Inflammatory macrophage treated with lipopolysaccharide for 4 hours (primary cell): ENCODE measurements at places on chromosomes 4 and X.
A peak's percentile ranks its signal among the peaks of the same experiment; 100 is the strongest.

- DNase-seq = no peak
Measured at GRCh38 chr4:182174979-182175378, 68.2 kb upstream of the TENM3 start.

- peak; percentile 43 for DNase-seq
Measured at GRCh38 chr4:124682384-124682783, 30.1 kb downstream of the ANKRD50 start.

DNA sequence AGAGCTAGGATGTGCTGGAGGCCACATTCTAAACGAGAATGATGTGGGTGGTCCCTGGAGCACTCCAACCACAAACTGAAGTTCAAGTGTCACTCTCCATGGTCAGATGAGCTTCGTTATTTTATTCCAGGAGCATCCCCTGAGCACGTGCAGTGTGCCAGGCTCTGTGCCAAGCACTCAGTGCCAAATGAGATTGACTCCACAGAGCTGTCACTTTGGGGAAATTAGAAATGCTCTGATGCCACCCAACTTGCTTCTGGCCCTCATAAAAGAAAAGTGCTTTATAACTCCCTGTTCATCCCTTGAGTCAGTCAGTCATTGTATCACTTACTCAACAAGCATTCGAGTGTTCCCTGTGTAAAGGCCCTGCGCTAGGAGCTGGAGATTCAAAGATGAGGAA lies 91.2 kb downstream of the RTL5 start:
- no peak for DNase-seq

DNA sequence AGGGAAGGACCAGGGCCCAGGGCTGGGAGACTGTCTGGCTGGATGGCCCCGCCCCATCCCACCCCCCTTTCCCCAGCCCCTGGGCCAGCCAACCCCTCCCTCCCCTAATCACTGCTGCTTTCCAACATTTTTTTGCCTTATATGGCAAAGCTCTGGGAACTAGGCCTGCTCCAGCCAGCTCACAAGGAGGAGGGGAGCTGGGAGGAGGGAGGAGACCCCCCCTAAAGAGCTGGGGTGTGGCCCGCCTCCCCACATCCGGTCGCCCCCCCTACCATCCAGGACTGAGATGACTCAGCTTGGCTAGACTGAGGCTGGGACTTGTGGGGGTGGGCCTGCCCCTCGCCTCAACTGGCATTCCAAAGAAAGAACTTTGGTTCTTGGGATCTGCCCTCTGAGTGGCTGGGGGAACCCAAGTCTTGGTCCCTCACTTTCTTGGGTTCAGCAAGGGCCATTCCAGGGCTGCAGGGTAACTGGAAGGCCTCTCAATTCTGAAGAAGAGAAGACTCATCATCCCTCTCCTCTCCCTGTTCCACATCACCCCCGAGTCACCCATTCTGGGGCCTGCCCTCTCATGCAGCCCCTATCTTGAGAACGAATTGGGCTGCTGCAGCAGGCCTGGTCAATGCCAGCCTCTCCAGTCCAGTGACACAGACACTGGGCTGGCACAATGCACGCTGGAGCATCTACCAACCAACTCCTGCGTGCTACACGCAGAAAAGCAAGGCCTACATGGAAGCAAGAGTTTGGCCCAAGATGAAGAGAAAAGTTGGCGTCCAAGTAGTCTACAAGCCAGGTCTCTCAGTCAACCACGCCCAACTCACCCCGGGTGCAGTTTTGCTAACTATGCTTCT lies 4.8 kb downstream of the FLNA start:
- peak; percentile 81 for DNase-seq

DNA sequence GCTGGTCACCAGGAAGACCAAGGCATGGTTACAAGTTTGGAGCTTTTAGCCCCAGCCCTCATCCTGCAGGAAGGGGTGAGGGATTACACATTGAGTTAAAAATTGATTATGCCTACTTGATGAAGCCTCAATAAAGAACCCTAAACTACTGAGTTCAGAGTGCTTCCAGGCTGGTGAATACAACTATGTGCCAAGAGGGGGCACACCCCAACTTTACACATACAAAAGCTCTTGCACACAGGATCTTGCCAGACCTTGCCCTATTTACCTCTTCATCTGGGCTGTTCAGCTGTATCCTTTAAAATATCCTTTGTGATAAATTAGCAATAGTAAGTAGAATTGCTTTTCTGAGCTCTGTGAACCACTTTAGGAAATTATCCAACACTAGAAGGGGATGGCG lies 489.3 kb downstream of the INPP4B start:
- no peak for DNase-seq

DNA sequence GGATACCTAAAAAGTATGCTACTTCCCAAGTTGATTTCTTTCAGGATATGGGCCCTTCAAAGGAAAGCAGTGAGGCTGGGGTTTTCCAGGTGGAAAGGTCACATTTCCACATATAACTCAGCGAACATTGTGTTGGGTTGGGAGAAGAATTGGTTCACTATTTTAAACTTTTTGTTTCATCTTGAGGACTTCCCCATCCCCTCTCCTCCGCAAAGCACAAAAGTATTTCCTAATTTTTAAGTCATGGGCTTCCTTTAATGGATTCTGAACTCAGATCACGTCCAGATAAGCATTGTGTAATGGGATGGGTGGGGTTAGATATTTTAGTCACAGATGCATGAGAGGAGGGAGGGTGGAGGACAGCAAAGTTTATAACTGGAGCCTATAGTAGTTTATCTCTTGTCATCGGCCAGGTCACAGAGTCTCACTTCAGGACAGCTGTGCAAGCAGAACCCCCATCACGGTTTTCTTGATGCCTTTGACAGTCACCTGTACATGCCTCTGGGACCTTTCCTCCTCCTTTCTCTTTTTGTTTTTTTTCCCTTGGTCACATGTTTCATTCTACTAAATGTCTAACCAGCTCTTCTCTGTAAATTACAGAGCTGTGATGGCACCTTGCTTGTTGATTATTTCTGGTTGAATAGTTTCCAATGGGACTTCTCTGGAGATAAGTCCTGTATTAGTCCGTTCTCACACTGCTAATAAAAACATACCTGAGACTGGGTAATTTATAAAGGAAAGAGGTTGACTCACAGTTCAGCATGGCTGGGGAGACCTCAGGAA lies 115.4 kb downstream of the PTTG2 start:
- peak; percentile 99 for DNase-seq

DNA sequence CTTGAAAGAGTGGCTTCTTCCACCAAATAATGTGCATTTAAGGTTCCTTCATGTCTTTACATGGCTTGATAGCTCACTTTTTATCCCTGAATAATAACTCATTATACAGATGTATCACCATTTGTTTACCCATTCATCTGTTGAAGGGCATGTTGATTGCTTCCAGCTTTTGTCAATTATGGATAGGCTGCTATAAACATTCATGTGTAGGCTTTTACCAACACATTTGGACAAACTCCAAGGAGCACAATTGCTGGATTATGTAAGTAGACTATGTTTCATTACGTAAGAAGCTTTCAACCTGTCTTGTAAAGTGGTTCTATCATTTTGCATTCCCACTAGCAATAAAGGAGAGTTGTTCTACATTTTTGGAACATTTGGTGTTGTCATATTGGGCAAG lies 2637.0 kb downstream of the PCDH7 start:
- no peak for DNase-seq

- DNase-seq = no peak
Measured at GRCh38 chr4:88144048-88144447, 14.4 kb downstream of the ABCG2 start.

- no peak for DNase-seq
Measured at GRCh38 chrX:156001001-156001666, 3.6 kb downstream of the IL9R start.

- no peak for DNase-seq
Measured at GRCh38 chr4:176845636-176846035, 52.9 kb upstream of the VEGFC start.

- DNase-seq = no peak
Measured at GRCh38 chrX:131577413-131577812, 33.5 kb downstream of the OR13H1 start.

DNA sequence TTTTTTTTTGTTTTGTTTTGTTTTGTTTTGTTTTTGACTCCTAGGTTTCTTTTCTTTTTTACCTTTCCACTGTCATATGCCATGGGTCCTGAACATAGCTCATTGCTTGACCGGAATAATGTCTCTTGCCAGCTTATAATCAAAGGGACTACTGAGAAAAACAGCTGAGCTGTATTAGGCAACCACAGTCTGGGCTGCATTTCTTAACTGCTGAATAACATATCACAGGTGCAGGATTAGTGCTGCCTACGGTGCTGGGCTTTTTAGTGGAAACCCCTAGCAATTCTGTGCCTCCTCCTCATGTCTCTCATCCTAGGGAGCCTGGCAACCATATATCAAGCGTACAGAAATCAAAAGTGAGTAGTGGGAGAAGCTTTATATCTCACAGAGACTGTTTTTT lies 333.5 kb downstream of the BMPR1B start:
- no peak for DNase-seq

DNA sequence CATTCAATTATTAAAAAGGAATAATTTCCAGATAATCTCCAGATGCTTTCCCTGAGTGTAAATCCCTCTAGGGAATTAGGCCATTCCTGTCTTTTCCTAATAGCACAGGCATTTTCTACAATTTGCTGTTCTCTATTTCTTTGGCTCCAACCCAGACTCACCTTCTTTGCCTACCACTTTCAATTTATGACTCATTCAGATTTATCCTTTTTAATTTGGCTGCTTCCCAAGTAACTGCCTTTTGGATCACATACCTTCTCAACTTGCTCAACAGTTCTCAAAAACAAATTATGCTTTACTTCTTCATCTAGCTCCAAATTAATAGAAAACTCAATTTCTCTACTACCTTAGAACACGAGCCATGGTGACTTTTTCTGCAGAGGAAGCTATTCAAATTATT lies 1166.3 kb upstream of the PCDH7 start:
- no peak for DNase-seq

GRCh38 chrX:132749406-132749805 lies 209.0 kb downstream of the HS6ST2 start:
- DNase-seq = no peak

GRCh38 chr4:100593935-100594334 lies 76.1 kb upstream of the EMCN start:
- peak; percentile 1 for DNase-seq

- DNase-seq = no peak
Measured at GRCh38 chrX:141669689-141670088, 28.9 kb downstream of the SPANXD start.

GRCh38 chrX:18992829-18993228 lies 8.9 kb upstream of the PHKA2 start:
- DNase-seq = no peak

DNA sequence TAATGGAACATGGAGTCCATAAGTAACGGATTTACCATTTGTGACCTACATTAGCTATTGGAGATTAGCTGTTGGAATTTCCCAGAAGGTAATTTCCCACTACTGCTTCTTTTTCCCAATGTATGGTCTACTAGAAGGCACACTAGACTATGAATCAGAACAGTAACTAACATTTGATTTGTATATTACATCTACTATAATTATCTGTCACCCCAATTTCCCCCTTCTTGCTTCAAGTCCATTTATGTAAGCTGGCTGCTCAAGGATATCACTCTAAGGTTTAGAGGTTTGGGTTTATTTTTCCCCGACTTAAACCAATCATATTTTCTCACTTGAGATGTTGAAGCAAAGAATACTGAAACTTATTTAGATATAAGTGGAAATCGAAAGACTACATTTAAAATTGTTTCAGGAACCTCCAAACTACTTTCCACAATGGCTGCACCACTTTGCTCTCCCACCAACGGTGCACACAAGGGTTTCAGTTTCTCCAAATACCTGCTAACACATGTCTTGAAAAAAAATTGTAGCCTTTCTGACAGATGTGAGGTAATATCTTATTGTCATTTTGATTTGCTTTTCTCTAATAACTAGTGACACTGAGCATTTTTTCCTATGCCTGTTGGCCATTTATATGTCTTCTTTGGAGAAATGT lies 33.3 kb upstream of the H2AZ1 start:
- DNase-seq = no peak

GRCh38 chr4:60805500-60806313 lies 394.4 kb upstream of the ADGRL3 start:
- peak; percentile 18 for DNase-seq

GRCh38 chr4:1521821-1522361 lies 115.6 kb upstream of the NKX1-1 start:
- no peak for DNase-seq

DNA sequence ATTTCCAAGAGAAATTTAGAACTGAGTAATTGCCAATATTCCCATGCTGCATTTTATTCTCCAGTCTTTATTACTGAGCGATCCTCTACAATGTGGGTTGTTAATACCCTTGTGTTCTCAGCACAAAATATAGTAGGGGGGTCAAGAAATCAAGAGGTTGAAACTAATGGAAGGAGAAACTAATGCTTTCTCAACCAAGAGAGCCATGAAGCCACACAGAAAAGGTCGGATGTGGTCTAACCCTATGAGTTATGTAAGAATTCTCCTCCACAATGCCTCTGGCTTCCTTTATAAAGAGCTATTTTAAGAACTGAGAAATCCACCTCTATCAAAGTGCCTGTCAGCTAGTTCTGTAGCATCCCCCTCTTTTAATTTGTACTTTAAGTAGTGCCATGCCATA lies 268.5 kb downstream of the CHIC1 start:
- DNase-seq = no peak

DNA sequence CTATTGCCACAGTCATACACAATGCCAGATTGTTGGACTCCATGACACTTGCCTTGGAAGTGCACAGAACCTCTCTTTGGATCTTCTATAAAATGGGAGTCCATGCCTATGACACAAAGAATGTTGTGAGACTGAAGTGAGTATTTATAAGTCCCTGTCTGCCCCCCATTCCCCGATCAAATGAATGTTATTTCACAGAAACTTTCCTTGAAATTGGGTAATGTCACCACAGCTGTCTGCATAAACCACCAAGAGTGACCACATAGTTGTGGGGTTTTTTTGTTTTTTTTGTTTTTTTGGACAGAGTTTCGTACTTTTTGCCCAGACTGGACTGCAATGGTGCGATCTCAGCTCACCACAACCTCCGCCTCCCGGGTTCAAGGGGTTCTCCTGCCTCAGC lies 27.1 kb upstream of the REST start:
- peak; percentile 69 for DNase-seq

DNA sequence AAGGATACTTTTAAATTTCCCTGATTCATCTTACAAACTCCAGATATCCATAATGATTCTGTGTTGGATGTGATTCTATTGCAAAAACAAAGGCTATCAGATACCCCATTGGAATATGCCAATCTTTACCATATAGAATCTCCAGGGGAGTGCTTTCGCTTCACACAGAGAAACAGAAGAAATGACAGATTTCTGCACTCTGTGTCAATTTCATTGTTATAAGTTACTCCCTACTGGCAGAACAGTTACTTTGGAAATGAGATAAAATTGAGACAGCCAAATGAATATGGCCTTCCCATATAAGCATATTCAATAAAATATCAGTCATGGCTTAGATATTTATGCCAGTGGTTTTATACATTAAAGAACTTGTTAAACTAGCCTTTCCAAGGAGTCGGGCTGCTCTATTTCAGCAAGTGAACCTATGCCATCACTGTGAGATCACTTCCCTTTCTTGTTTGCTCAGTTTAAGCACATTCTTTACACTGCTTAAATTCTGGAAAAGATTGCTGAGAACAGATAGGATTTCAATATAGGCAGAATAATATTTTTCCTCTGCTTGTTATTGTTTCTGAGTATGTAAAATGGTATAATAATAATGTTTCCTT lies 127.5 kb upstream of the ANXA10 start:
- DNase-seq = no peak
